ENCODE measurements at places on chromosomes 16 and 17. TPM values are rescaled to one million over a fixed set of nuclear protein-coding genes. Genes with fewer than 3 reads are reported as not detected.

The SMIM22 gene
- total RNA-seq, result not detected

GRCh38 chr17:79506150-79506870 lies 104.5 kb downstream of the RBFOX3 start:
- no peak for DNase-seq

- no peak for DNase-seq
These were observed 117.4 kb downstream of the HIC1 start for GRCh38 chr17:2172077-2172851.

DNA sequence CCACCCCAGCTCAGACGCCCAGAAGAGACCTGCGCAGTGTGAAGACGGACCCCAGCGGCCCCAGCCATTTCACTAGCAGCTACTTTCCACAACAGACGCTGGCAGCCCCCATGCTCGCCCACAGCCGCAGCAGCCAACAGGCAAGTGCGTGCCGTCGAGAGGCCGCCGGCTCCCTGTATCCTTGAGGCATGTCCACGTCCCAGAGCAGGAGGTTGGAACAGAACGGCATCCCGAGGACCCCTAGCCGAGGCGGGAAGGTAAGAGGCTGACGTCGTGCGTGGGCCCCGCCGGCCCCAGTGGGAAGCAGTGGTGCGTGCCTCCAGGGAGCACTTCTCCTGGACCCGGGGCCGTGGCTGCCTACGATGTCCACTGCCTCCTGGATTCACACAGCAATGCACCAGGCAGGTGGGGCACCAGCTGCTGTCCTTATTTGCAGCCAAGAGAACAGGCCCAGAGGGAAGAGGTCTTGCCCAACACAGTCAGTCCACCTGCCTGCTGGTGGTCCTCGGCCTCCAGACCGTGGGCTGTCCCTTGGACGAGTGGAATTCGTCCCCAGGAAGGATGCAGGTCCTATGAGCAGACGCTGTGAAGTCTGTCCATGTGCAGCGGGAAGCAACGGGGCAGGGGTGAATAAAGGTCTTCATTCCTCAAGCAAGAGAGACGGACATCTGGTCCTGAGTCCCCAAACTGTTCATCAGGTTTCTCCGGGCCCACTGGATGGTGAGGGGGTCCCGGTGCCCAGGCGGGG lies 38.5 kb downstream of the SLC7A5 start:
- DNase-seq, result no peak

DNA sequence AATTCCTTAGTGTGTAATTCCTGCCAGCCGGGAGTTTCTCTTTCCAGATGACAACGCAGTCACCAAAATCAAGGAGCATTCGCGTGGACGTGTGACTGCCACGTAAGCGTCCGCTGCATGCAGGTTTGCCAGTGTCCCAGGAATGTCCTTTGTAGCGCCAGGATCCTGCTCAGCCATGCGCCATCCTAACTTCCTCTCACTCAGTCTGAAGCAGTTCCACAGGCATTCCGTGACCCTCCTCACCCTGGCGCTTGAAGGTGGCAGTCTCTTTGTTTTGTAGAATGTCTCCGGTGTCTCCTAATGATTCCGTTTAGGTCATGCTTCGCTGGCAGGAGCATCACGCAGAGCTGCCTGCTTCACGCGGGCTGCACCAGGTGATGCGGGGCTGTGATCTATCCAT lies 88.6 kb downstream of the RPTOR start:
- DNase-seq, result no peak

DNA sequence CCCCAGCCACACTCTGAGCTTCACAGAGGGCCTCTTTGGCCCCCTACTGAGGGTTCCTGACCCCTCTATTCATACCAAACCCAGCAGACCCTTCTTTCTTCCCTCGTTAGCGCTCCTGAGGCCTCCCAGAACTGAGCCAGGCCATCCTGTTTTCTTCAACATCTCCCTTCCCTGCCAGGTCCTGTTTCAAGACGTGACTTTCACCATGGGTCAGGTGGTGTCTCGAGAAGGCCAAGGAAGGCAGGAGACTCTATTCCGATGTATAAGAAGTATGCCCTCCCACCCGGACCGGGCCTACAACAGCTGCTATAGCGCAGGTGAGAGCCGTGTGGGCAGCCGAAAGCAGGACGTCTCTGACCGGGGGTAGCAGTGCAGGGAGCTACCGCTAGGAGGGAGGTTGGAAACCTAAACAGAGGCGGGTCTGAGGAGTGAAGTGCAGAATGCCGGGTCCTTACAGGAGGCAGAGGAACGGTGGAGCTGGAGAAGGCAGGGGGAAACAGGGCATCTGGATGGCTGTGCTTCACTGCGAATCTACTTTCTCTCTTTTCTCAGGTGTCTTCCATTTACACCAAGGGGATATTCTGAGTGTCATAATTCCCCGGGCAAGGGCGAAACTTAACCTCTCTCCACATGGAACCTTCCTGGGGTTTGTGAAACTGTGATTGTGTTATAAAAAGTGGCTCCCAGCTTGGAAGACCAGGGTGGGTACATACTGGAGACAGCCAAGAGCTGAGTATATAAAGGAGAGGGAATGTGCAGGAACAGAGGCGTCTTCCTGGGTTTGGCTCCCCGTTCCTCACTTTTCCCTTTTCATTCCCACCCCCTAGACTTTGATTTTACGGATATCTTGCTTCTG lies 1.3 kb upstream of the SENP3 start:
- DNase-seq, result peak; percentile 33

GRCh38 chr17:43860077-43860725 lies 13.2 kb downstream of the CD300LG start:
- DNase-seq, result no peak
